ENCODE measurements at places on chromosomes 5 and 9.

DNA sequence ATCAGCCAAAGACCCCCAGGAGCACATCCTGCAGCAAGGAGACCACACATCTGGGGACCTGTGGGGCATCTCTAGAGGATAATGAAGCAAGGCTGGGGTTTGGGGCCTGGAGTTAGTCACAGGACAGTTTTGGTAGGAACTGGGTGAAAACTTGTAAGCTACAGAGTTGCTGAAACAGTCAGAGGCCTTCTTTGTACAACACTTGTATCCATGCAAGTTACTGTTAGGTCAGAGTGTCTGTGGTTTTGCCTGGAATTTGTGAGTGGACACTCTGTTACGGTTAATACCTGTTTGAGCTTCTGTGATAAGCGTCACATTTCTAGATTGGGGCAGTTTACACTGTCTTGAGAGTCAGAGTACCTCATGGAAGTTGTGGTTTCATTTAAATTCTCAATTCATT is 22.6 kb upstream of the ASPN start:
- DNase-seq = no peak

- no peak for DNase-seq
Measured at GRCh38 chr9:120692901-120693699, 21.2 kb downstream of the MEGF9 start.

GRCh38 chr5:178279723-178280438 is 47.3 kb upstream of the PHYKPL start:
- peak; percentile 93 for DNase-seq

DNA sequence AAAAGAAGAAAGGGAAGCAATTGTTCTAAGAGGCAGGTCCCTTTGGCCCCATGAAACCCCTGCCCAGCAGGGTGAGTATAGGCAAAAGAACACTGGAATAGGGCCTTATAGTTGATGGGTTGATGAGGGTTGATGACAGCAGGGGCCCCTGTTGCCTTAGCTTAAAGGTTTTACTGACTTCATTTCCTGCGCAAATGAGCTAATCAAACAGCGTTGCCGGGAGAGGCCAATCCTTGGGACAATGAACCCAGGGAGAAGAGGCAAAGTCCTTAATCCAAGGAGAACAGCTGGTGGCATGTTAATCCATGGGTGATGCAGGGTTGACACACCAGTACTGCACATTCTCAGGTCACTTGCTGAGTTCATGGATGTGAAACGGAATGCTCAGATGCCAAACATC is 22.0 kb upstream of the EPB41L4B start:
- DNase-seq = peak; percentile 34

- no peak for DNase-seq
Measured at GRCh38 chr5:95718738-95719137, 12.4 kb upstream of the RHOBTB3 start.

DNA sequence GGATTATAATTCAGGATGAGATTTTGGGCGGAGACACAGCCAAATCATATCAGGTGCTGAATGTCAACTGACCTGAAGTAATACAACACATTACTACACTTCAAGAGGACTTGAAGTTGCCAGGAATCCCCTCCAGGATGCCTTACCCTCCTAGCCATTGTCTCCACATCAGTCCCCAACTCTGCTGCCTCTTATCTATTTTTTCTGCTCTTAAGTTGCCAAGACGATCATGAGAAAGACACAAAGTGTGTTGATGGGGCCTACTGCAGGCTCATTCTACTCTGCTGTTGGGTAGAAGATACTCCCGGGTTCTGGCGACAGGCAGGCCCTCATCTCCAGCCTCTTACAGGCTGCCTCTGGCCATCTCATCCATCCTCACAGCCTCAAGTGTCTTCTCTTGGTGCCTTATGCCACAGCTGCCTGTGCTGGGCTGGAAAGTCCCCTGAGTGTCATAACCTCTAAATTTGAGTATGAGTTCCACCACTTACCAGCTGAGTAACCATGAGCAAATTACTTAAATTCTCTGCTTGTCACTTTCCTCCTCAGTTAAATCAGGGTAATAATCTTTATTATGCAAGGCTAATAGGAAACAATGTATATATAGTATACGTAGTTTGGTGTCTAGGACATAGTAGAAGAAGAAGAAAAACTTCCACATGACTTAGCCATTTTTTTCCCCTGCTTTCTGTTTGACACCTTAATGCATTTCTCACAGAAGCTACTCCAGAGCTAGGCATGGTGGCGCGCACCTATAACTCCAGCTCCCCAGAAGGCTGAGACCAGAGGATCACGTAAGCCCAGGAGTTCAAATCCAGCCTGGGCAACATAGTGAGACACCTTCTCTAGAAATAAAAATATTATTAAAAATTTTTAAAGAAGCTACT is 73.0 kb upstream of the SNX2 start:
- no peak for DNase-seq

- no peak for DNase-seq
Measured at GRCh38 chr5:72951671-72952468, 4.0 kb upstream of the FCHO2 start.

DNA sequence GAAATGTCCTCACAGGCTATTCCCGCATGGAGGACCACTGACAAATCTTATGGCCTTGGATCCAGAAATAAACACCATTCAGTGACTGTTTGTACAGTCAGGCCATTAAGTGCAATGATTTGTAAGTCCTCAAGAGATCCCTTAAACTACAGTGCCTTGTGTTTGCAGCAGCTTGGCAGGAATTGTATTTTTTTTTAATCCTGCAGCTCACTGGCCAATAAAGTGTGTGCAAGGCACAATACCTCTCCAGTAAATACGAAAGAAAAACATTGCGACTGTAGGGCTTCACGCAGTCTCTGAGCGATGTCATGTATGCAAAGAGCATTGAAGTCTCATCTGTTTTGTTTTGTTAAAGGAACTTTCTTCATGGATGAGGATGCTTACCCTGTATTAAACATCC is 74.2 kb upstream of the TUSC1 start:
- DNase-seq = no peak

GRCh38 chr9:68847765-68848164 is 142.7 kb downstream of the PIP5K1B start:
- no peak for DNase-seq

DNA sequence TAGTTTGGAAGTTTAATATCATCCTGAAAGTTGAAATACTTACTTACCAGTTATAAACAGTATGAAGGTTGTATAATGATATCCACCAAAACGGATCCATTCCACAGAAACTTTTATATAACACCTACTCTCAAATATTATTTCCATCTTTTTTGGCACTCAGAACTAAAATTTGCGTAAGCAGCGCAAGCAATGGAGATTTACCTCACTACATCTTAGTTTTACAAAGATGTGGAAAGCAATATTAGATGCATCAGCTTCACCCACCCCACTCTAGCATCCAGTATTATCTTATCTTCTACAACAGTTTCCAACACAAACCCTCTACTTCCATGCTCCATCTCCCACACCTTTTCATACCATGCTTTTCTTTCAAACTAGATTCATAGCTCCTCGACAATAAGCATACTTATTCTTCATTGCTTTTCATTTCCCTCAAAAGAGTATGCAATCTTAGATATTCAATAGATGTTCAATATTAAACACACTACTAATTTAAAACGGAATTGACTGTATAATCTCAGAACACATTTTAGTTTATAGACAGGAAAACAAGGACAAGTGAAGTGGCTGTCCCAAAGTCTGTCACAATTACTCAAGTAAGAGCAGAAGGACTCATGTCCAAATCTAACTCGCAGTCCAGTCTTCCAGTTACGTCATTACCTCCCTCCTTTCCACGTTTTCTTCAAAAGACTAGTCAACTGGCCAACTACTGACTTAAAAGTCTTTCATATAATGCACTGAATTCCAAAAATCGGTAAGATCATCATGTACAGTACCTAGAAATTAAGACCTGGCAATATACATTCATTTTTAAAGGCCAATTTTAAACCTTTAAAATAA is 2.2 kb downstream of the PPP2CA start:
- no peak for DNase-seq

- DNase-seq = no peak
Measured at GRCh38 chr5:101677961-101678360, 618.1 kb downstream of the SLCO4C1 start.

DNA sequence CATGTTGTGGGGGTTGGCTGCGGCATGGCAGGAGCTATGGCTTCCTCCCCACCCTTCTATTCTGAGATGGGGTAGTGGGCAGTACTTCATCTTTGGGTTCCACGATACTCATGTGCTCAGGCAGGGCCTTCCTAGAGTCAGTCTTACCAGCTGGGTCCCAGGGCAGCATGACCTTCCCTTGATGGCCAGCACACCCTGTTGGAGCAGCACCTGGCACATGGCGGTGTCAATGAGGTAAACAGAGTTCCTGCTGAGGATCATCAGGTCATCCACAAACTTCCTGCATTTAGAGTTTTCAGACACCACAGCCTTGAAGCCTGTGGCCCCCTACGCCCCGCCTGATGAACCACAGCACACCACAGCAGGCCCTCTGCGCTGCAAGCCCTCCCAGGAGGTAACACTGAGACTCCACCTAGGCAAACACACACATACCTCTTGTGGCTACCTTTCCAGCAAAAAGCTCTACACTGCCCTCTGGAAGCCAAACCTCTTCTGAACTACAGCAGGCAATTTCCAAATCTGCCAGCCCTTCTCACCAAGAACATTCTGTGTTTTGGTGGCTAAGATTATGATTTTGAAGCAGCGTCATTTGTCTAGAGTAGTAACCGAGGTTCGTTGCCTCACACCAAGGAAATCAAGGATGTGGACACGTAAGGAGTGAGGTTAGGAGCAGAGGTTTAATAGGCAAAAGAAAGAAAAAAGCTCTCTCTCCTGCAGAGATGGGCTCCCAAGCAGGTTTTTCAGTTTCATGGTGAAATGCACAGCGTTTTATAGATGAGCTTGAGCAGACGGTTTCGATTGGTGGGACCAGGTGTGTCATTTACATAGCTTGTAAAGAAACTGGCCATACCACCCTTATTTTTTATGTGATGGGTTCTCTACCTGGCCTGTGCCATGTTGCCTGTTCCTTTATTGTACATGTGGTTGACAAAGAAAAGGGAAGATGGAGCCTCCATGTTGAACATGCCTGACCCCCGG is 20.3 kb upstream of the TMEM174 start:
- DNase-seq = no peak

DNA sequence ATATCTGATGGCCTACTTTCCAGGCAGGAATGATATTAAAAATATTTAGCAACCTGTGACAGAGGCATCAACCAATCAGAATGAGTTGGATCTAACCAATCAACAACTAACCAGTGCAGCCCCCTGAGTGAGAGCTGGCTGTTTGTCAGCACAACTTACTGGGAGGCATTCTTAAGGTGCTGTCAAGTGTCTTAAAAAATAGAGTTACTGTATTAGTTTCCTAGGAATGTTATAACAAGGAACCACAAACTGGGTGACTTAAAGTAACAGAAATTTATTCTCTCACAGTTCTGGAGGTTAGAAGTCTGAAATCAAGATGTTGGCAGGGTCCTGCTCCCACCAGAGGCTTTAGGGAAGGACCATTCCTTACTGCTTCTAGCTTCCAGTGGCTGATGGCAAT is 85.2 kb downstream of the ATG10 start:
- DNase-seq = no peak

DNA sequence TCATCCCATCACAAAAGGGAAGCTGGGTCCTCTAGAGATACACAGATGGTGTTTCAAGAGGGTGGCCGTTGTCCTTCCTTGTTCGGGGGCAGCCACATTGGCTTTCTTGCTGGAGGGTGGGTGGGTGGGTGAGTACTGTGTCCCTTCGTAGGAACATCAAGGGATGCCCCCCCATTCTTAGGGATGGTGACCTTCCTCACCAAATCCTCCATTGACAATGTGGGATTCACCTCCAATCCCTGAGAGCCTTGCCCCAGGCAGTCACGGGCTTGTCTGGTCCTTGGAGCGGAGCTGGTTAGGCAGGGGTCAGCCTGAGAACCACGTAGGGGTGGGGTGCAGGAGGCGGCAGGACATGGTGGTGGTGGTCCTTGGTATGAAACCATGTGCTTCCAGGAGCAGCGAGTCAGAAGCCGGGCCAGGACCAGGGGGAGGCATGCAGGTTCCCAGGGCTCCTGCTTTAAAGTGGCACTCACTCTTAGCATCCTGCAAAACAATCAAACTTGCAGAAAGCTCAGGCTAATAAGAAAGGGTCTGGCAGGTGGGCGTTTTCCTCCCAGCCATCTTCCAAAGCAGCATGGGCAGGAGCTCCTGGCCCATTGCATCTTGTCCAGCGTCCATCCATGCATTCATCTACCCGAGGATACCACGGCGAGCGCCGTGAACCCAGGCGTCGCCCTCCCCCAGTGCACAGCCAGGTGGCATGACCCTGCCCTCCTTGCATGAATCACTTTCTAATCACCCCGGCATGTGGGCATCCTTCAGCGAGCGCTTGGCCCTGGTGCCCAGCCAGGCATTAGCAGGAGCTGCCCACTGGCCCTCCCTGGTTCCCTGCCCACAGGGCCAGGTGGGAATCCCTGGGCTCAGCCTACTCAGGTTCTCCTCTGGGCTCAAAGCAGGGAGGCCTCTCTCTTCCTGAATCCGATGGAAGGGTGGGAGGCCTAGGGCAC is 76.4 kb downstream of the NTNG2 start:
- no peak for DNase-seq

Measured in left colon (tissue), 2 donors.